ENCODE measurements at places on chromosomes 7 and 10. TPM values are rescaled to one million over a fixed set of nuclear protein-coding genes. Genes with fewer than 3 reads are reported as not detected.

GRCh38 chr7:13240349-13240748 lies 552.9 kb downstream of the ARL4A start:
- DNase-seq: no peak

- DNase-seq: no peak
Observed at GRCh38 chr7:45919231-45919784, 1.8 kb downstream of the IGFBP3 start.

DNA sequence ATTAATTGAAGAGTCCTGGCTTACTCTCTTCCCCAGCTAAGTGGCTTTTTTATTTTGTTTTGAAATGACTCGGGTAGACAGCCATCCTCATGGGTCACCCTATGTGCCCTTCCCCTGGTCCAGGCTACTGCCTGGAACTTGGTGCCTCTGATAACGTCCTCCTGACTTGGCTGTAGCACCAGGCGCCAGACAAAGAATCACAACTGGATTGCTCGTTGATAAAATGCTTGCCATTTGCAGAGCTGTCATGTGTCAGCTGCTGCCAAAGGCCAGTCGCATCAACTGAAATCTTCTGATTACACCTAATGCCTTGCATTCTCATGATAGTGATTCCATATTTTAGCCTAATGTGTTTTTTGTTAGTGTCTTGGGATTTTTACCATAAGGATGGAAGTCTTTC lies 27.4 kb upstream of the ABLIM1 start:
- no peak for DNase-seq

- DNase-seq: no peak
Observed at GRCh38 chr7:45347804-45348203, 190.2 kb downstream of the RAMP3 start.

- no peak for DNase-seq
Observed at GRCh38 chr10:53314876-53315275, 542.3 kb upstream of the MBL2 start.

DNA sequence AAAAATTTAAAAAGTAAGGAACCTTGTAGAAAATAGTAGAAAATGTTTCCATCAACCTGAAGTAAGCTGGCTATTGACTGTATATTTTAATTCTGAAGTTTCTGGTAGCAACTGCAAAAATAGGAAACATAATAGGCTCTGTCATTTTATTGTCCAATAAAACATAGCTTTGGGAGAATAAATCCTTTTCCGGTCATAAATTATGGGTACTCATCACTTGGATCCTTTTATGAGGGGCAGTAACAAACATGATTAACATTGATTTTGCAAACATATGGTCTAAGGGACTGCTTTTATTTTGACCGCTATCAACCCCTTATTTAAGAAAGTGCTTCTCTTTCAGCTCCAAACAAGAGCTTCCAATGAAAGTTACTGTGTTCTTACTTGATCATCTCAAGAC lies 495.9 kb upstream of the ANKRD30A start:
- no peak for DNase-seq

DNA sequence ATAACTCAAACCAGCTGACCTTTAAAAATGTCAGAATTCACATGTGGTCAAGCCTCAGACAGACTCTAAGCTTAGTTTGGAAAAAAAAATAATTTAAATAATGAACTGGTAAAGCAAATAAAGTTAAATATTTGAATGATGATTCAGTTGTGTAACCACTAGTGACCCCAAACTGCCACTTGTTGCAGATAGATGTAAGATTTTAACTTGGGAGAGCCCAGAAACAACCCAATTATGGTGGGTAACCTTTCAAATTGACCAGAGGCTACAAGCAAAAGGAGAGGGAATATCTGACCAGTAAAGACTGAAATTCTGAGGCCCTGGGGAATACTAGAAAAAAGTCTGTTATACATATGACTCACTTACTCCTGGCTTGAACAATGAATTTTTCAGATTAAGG lies 268.1 kb downstream of the HPSE2 start:
- DNase-seq: no peak

DNA sequence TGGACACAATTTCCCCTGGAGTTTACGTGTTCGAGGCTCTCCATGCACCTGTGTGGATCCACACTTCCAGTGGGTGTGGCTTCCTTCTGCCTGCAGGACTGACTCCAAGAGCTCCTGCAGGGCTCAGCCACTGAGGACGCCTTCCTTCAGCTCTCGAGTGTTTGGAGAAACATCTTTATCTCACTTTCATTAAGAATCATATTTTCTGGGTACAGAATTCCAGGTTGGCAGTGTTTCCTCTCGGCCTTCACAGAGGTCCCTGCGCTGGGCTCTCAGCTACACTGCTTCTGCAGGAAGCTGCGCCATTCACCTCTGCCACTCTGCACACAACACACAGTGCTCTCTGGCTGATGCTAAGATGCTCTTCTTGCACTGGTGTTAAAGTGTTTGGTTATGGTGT lies 69.9 kb upstream of the NKX6-2 start:
- no peak for DNase-seq

DNA sequence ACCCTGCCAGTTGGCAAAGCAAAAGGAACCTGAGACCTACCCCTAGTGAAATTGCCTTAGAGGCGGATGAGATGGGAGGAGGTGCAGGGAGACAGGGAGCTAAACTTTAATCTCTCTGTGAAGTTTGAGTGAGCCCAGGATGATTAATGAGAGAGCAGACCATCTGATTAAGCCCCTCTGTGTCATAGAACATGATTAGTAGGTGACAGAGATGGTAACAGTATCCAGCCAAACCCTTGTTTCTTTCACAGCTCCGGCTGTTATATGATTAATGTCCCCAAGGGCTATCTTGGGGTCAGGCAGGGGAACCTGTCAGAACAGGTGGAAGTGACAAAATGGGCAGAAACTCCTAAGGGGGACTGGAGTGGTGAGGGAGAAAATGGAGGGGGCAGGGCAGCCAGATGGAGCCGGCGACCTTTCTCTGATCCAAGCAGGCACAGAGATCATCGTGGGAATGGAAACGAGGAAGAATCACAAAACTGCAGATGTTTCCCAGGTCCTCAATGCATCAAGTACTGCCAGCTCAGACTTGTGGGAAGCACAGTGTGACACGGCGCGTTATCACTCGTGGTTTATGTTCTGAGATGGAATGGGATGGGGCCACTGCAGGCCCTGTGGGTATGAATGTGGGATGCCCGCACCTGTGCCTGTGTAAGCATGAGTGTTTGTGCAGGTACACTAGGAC lies 684.2 kb downstream of the LRMDA start:
- DNase-seq: no peak

- DNase-seq: no peak
Observed at GRCh38 chr7:120014925-120015465, 258.0 kb upstream of the KCND2 start.

- no peak for DNase-seq
Observed at GRCh38 chr7:20050241-20050966, 166.8 kb downstream of the MACC1 start.

- DNase-seq: no peak
Observed at GRCh38 chr7:32059289-32060011, 10.8 kb downstream of the PDE1C start.

- DNase-seq: no peak
Observed at GRCh38 chr7:139452958-139453672, 30.4 kb downstream of the KLRG2 start.

DNA sequence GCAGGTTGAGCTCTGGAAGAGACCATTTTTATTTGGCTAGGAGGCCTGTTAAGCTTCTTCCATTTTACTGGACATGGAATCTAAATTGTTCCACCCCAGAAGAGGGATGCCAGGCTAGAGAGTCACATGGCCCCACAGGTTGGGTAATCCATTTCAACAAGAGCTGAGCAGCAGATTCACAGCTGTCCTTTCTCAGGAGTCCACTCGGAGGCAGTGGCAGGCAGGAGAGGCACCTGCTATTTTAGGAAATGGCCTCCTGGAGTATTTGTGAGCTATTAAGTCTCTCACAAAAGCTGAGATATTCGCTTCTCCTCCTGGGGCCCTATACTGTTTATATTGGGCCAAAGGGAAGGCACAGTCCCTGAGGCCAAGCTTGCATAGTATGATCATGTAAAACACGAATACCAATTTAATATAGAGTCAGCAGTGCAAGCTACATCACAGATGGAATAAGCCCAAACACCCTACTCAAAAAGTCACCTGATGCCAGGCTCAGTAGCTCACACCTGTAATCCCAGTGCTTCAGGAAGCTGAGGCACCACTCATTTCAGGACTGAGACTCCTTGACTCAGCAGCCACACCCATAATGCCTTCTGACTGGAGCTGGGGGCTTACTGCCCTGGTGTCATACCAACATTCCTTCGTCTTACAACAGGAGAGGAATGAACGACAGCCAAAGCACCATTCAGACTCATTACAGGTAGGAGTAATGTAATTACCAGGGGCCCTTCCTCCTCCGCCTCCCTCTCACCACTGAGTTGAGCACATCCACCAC lies 124.1 kb downstream of the LMBR1 start:
- DNase-seq: no peak

- no peak for DNase-seq
Observed at GRCh38 chr10:73018632-73019031, 64.0 kb upstream of the PLA2G12B start.

DNA sequence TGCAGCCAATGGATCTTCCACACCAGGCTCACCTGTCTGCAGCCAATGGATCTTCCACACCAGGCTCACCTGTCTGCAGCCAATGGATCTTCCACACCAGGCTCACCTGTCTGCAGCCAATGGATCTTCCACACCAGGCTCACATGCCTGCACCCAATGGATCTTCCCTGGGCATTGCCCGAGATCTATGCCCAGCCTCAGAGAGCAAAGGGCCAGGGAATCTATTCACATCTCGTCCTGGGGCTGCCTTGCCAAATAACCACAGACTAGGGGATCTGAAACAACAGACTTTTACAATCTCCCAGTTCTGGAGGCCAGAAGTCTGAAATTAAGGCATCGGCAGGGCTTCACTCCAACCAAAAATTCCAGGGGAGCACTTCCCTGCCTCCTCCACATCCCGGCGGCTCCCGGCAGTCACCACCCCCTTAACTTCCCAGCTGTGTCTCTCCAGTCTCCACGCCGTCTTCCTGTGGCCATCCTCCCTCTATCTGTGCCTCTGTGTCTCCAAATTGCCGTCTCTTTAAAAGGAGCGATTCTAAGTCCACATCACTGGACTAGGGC lies 92.4 kb upstream of the PPP2R2D start:
- DNase-seq: no peak

GRCh38 chr7:84533182-84533581 lies 338.6 kb upstream of the SEMA3A start:
- DNase-seq: no peak

- no peak for DNase-seq
Observed at GRCh38 chr10:11678074-11678793, 63.9 kb upstream of the ECHDC3 start.

GRCh38 chr10:59580026-59580863 lies 129.4 kb downstream of the SLC16A9 start:
- no peak for DNase-seq

DNA sequence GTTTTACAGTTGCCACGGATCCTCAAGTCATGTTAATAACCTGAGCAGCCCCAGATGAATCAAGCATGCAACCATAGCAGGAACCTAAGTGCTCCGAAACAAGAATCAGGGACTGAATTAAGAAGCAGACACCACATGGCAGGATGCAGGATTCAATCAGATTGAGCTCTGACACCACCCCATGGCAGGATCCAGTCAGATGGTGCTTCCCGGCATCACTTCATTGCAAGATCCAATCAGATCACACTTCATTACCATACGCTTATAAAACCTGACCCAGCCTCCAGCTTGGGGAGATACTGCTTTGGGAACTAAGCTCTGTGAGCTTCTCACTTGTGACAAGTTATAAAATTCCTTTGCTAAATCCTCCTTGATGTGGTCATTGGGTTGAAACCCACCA lies 55.3 kb downstream of the ABCB4 start:
- DNase-seq: no peak

DNA sequence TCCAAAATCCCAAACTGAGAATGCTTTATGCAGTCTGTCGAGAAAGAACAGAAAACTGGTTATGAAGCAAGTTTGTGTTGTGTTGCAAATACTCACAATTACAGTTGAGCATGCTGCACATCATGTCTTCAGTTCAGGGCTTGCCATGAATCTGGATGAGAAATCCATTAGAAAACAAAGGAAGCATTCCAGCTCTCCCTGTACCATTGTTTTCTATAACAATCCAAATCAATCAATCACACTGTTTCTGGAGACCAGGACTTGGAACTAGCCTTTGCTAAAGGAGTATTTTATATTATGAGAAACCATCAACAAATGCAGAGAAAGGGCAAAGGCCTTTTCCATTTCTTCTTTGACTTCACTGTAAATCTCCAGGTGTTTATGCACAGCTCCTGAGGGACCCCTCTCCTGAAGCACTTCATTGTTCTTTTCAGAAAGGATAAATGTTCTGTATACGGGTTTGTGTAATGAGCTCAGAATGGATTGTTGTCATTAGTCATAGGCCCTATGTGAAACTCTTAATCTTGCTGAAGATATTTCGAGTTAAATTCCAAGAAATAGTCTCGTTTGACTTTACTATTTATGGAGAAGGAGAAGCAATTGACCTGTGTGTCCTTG lies 364.7 kb upstream of the POM121L12 start:
- no peak for DNase-seq

DNA sequence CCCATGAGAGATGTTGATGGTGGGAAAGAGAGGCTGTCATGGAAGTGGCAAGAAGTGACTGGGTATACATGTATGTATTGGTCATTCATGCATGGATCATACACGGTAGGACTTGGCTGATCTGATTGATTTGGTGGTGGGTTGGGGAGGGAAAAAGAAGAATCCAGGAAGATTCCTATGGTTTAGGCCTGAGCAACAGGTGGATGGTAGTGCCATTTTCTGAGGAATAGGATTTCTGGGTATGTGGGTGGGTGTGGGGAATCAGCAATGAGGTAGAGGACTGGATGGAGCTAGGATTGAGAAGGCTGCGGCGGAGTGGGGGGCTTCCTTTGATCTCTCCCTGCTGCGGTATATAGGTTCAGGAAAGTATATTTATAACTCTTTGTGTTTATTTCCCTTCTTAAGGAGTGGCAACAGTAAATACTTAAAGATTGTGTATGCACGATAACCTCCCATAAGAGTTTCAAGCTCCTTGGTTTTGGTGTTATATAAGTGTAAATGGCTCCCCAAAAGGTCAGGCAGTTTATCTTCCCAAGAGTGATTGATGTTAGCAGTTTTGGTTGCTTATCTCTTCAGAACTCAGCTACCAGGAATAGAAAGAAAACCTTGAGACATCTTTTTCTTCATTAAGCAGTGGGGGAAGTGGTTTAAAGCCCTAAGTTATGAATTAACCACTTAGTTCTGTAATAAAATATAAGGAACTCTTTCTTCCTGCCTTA lies 100.1 kb downstream of the LSMEM1 start:
- DNase-seq: no peak

Gene SAMD9L
- 4.2 TPM for total RNA-seq

Gene ORC5
- 11.3 TPM for total RNA-seq

Gene PRKAG2
- total RNA-seq: 41.3 TPM

Gene AKR1C1
- 0.62 TPM for total RNA-seq

Gene CYP2C8
- total RNA-seq: not detected

Gene SLC18A3
- not detected for total RNA-seq

Gene UNCX
- total RNA-seq: not detected

Gene KAT6B
- total RNA-seq: 73.0 TPM
